Glomerular endothelial cell (primary cell): ENCODE measurements at places on chromosomes 6 and 20. TPM values are rescaled to one million over a fixed set of nuclear protein-coding genes. Genes with fewer than 3 reads are reported as not detected.

ISM1 gene
- 0.29 and 1.3 TPM in 2 replicates for total RNA-seq

EBF4 gene
- total RNA-seq, result 2.3 and 4.1 TPM in 2 replicates

ARHGAP40 gene
- total RNA-seq, result 0.34 TPM in 1 of 2 replicates, not detected in the other

PSORS1C2 gene
- not detected in 2 replicates for total RNA-seq

GRM1 gene
- 0.05 and 0.06 TPM in 2 replicates for total RNA-seq

MUC21 gene
- not detected in 2 replicates for total RNA-seq

RPP21 gene
- 46.8 and 60.3 TPM in 2 replicates for total RNA-seq

ELOVL4 gene
- total RNA-seq, result 2.6 and 3.6 TPM in 2 replicates

MAS1 gene
- total RNA-seq, result not detected in 2 replicates

DYNLT2 gene
- 0.48 and 1.1 TPM in 2 replicates for total RNA-seq

TMX4 gene
- total RNA-seq, result 19.6 and 21.8 TPM in 2 replicates

GPSM3 gene
- 15.5 and 21.8 TPM in 2 replicates for total RNA-seq

EYA4 gene
- 0.12 TPM in 1 of 2 replicates, not detected in the other for total RNA-seq

SLC17A1 gene
- total RNA-seq, result not detected in 2 replicates

SMIM26 gene
- total RNA-seq, result 57.5 and 79.8 TPM in 2 replicates

GRCh38 chr6:13112921-13113320 is 215.4 kb downstream of the TBC1D7 start:
- no peak for DNase-seq

DNA sequence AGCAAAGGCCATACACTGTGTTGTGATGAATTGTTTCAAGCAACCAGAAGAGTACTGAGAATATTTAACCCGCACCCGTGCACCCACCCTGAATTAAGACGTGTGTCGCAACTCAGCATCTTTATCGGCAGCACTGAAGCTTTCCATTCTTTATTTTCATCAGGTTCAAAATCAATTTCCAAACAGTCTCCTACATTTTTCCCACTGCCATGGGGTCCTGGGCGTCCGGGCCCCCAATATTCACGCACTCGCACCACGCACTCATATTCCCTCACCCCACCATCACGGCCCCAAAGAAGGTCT is 1.8 kb downstream of the LTB start:
- DNase-seq, result no peak

GRCh38 chr6:137925141-137925698 is 58.2 kb downstream of the TNFAIP3 start:
- DNase-seq, result no peak

- no peak for DNase-seq
These were observed 16.9 kb upstream of the PHIP start for GRCh38 chr6:79094938-79095337.

- no peak for DNase-seq
These were observed 45.3 kb downstream of the JARID2 start for GRCh38 chr6:15290962-15291704.

DNA sequence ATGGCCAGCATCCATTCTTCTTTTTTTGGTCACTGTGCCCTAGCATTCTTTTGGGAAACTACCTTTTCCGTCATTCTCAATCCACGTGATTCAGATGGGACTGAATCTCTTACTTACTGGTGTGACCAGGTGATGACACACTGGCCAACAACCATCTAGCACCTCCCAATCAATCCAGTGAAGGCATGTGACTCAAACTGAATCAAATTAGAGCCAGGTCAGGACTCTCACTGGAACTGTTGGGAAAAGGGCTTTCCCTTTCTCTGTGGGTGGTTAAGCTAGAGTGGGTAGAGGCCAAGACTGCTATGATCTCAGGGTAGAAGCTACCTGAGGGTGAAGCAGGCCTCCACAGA is 36.2 kb upstream of the ZMYND8 start:
- no peak for DNase-seq

DNA sequence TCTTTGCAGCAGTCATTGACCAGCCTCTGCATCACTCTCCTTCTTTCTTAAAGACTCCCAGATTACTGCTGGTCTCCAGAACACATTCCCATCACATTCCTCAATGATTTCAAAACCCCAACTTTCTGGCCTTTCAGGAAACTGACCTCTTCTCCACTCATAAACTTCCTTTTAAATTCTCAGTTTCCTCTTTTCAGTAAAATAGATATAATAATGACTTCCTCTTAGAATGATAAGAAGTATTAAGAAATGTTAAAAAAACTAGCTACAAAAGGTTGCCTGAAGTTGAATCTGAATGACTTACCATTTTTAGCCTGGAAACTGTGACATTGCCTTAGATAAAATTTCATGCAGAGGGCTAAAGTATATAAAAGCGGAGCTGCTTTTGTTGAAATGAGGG is 239.3 kb downstream of the OGFRL1 start:
- no peak for DNase-seq

DNA sequence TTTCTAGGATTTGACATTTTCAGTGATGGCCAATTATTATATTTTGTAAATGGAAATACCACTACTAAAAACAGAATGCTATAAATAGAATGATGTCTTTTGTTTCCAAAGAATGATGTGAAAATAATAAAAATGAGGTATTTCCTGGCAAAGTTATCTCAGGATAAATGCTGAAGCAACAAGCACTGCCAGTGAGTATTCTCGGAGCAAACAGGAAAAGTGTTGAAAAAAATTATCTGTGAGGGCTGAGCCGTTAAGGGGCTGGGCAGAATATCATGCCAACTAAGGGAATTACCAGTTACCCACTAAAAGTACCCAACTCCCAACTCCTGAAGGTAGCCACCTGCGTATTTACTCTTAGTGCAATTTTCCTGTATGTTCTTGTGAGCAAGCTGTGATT is 23.6 kb upstream of the SCAF8 start:
- DNase-seq, result no peak

GRCh38 chr6:157505912-157506491 is 125.0 kb downstream of the ZDHHC14 start:
- DNase-seq, result no peak

DNA sequence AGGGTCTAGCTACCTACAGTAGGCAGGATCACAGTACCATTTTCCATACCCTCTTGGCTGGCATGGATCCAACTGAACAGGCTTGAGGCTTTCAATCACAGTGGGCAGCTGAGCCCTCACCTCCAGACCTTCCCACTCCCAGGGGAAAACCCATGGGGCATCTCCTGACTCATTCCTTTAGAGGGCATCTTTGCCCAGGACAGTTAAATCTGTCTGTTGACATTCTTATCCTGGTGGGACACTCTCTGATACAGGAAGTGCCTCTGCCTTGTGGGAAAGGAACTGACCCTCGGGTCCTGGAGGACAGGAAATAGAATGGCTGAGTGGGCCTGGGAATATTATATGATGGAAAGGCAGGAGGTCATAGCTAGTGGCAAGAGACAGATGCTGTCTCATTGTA is 10.2 kb upstream of the EPB41L1 start:
- no peak for DNase-seq

- DNase-seq, result no peak
These were observed 52.9 kb downstream of the TTI1 start for GRCh38 chr20:37980383-37980782.

- no peak for DNase-seq
These were observed 166.0 kb downstream of the ARID1B start for GRCh38 chr6:156943166-156943565.

DNA sequence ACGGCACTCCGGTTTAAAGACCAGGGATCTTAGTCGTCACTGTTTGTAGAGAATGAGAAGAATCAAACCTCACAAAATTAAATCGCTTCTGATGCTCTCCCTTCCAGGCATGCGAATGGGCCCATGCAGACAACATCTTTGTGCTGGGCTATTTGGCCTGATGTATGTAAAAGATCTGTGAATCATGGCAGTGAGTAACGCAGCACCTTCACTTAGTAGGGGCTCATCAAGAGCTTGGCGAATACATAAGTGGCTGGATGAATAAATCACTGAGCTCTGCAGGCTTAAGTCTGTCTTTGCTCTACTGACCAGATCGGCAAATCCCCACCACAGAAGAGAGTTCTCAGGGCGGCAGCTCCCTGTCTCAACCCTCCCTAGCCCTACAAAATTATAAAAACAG is 44.8 kb upstream of the AFDN start:
- DNase-seq, result no peak

DNA sequence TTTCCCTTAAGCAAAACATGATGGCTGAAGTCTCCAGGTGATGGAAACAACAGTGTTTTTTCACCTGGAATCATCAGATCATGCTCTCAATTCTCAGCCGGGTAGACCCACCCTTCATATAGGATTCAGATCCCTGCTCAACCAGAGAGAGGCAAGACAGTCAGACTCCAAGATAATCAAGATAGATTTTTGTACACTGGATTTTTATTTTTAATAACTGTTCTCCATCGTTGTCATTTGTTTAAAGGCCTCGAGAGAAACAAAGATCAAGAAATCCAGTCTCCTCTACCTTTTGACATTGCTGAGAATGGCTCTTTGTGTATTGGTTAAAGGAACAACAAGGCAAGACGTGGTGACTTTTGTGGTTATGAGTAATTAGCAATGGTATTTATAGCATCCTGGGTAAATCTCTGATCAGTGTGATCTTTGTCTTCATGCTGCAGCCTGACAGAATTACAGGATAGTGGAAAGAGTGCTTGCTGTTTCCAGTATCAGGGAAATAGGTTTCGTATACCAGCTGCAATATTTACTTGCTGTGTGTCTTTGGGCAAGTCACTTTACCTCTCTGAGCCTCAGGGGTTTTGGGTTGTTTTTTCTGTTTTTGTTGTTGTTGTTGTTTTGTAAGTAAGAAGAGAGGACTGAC is 29.9 kb downstream of the ID4 start:
- DNase-seq, result no peak

DNA sequence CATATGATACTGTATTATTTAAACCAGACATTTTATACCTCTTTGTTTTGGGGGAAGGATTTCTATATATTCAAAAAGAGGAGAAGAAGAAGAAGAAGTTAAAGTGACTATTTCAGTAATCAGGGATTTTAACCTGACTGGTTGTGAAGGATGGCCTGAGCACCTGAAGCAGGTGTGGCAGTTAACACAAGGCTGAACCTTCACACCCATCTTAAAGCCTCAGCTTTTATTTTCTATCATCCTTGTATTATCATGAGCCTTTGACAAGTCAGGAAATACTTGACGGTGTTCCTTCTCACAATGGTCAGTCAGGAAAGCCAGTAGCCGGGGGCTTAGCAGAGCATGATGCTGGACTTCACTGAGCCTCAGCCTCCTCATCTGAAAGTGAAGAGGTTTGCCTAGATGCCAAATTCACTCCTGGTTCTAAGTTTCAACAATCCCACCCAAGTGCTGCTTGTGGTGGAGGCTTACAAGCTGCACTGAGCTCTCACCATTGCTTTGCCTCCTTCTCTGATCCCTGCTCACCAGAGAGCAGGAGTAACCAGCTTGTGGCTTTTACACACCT is 117.2 kb downstream of the JAG1 start:
- no peak for DNase-seq

- DNase-seq, result no peak
These were observed 111.0 kb downstream of the CD83 start for GRCh38 chr6:14228571-14228970.

DNA sequence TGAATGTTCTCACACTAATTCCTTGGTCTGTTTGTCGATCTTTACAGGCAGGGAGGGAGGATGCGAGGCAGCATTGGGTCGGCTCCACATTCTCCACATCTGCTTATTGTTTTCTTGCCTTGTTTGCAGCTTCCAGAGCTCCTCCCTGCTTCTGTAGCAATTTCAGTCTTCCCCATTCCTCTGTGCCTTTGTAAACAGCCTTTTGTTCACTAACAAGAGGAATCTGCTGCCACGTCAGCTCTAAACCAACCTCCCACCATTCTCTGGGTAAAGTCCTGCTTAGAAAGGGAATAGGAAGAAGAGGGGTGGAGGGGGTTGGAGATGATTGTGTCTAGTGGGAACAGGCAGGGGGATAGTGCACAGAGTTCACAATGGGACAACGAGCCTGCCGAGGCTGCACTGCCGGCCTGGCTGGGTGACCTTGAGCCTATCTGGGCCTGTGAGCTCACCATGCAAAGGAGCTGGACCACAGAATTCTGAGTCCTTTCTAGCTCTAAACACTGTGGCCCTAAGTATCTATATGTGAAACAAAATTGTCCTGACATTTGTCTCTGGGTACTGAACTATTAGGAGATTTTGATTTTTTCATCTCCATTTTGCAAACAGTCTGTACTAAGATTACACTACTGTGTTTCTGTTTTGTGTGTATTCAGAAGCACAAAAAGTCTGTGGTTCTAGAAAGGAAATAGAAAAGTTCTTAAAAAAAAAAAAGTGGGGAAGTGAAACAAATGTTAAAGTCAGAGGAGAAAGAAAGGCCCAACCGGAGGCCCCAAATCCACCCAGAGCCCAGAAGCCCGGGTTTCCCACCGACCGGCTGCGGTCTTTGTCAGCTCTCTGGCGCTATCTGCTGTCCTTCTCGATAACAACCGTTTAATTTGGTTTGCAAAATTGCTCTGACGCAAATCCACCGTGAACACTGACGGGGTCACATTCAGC is 1.4 kb upstream of the PRND start:
- no peak for DNase-seq

GRCh38 chr6:134115715-134116074 is 63.3 kb upstream of the SLC2A12 start:
- no peak for DNase-seq

- DNase-seq, result peak; percentile 2
These were observed 305.2 kb upstream of the CITED2 start for GRCh38 chr6:139679516-139680179.

- DNase-seq, result no peak
These were observed 395.1 kb upstream of the SASH1 start for GRCh38 chr6:147947521-147947920.

GRCh38 chr6:127538750-127539264 is 19.7 kb upstream of the MTCL3 start:
- no peak for DNase-seq

DNA sequence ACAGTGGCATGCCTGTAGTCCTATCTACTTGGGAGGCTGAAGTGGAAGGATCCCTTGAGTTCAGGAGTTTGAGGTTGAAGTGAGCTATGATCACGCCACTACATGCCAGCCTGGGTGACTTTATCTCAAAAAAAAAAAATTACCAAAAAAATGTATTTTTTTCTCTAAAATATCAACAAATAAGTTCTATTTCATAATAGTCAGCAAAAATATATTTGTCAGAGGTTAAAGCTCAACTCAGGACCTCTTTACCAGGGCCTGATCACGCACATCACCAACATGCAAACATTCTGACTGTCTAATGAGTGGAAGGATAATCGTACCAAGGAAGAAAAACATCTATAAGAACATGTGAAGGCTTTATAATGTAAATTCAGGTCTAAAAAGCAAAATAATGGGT is 387.0 kb downstream of the SYNE1 start:
- no peak for DNase-seq

DNA sequence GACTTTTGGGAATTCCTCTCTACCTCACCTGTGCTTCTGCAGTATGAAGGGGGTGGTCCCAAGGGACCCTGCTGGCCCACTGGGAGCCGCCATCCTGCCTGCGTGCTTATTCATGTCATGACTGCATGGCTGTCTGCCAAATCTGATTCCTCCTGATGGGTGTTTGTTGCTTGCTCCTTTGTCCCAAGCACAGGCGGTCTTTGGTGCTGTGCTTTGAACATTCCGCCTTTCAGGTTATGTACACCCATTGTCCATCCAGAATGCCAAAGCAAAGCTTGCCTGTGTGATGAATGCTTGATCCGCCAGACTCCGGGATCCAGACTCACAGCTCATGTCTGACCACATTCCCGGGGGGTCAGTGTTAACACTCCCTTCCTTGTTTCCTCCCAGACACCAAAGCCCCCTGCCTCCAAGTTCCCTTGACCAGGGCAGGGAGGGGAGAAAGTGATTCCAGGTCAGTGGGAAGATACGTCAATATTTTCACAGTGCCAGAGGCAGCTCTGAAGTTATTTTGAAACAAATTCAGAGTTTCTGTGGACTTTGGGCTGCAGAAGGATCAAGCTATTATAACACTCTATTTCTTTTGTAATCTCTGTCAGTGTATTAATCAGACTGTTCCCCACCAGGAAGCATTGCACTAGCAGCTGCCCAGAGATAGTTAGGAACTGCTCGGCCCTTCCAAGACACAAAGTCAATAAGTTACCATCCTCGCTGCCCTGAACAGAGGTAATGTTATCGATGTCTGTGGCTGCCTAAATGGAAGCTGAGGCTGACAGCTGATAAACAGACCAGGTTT is 9.5 kb downstream of the DAAM2 start:
- no peak for DNase-seq
